IPS-NIHi11 (cell line): ENCODE measurements at places on chromosomes 6 and 20.

DNA sequence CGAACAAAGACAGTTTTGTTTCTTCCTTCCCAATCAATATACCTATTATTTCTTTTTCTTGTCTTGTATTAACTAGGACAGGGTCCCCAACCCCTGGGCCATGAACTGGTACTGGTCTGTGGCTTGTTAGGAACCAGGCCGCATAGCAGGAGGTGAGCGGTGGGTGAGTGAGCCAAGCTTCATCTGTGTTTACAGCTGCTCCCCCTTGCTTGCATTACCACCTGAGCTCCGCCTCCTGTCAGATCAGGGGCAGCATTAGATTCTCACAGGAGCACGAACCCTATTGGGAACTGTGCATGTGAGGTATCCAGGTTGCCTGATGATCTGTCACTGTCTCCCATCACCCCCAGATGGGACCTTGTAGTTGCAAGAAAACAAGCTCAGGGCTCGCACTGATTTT, 151.9 kb downstream of the CDKAL1 start:
- DNase-seq, result no peak

GRCh38 chr6:25028328-25028727, 92.6 kb upstream of the RIPOR2 start:
- no peak for DNase-seq

GRCh38 chr6:138541823-138542481, 42.7 kb upstream of the NHSL1 start:
- DNase-seq, result no peak

DNA sequence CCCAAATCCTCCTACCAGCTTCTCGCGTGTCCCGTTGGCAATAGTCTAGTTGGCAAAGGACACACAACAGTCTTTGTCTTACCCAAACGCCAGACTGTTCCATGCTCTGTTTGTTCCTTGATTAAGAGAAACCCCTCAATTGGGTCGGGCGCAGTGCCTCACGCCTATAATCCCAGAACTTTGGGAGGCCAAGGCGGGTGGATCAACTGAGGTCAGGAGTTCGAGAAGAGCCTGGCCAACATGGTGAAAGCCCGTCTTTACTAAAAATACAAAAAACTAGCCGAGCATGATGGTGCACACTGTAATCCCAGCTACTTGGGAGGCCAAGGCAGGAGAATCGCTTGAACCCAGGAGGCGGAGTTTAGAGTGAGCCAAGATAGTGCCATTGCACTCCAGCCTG, 153.7 kb downstream of the GRM4 start:
- DNase-seq, result no peak

DNA sequence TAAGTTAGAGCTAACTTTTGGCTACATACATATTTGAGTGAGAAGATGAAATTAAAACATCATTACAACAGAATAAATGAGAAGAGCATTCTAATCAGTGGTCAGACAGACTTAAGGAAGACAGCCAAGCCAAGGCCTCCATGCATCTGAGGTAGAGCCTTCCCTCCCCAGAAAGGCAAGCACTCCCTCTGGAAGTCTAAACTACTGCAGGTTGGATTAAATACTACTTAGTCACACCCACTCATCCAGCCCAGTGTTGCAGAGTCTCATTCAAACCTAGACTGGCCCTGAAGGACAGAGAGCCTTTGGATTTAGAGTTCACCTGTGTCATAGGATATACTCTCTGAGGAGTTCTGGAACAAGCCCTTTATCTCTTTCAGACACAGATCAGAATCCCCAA, 29.2 kb downstream of the TMX4 start:
- no peak for DNase-seq

DNA sequence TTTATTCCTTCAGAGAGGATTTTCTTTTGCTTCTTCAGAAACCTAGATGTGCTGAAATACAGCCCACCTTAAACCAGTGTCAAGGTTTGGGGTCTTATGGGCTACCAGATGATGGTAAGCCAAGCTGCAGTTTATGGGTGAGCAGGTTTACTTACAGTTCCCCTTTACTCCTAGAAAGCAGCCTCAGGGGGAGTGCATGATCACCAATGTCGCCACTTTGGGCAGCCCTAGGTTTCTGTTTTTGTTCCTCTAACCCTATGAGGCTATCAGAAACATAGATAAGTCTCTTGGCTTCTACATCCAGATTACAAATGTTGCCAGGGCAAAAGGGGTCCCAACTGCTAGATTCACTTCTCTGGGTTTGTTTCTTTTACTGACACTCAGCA, 67.2 kb downstream of the TRIM27 start:
- no peak for DNase-seq

GRCh38 chr20:14521436-14521835, 184.0 kb upstream of the FLRT3 start:
- DNase-seq, result no peak

- no peak for DNase-seq
Observed at GRCh38 chr20:47271046-47271615, 85.4 kb downstream of the ZMYND8 start.

GRCh38 chr6:52588087-52588709, 11.3 kb upstream of the TRAM2 start:
- no peak for DNase-seq

- no peak for DNase-seq
Observed at GRCh38 chr20:25551413-25552215, 33.7 kb downstream of the NINL start.
